ENCODE measurements at places on chromosomes 6 and 20. TPM values are rescaled to one million over a fixed set of nuclear protein-coding genes. Genes with fewer than 3 reads are reported as not detected.

DNA sequence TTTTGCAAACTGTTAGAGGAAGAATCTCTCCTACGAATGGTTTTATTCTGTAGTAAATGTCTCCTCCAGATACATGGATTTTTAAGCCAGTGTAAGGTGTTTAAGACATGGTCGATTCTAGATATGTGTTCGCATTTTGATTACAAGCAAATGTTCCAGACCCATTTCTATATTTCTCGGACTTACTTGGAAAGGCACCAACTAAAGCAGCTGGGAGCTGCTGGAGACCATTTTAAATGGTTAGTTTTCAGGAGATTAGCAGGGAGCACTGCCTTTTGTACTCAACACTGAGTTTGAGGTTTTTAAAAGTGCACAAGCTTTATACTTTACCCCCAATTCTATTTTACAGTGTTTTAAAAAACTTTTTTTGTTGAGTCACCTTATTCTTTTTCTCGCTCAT, 857.0 kb downstream of the KIF16B start:
- no peak for DNase-seq

- no peak for DNase-seq
Measured at GRCh38 chr6:56172144-56172543, 75.2 kb downstream of the COL21A1 start.

GRCh38 chr20:21019468-21019813, 86.7 kb downstream of the LINC00237 start:
- no peak for DNase-seq

ALDH5A1 gene
- 0.42 TPM for total RNA-seq

EPHA7 gene
- total RNA-seq = under 0.01 TPM

DNA sequence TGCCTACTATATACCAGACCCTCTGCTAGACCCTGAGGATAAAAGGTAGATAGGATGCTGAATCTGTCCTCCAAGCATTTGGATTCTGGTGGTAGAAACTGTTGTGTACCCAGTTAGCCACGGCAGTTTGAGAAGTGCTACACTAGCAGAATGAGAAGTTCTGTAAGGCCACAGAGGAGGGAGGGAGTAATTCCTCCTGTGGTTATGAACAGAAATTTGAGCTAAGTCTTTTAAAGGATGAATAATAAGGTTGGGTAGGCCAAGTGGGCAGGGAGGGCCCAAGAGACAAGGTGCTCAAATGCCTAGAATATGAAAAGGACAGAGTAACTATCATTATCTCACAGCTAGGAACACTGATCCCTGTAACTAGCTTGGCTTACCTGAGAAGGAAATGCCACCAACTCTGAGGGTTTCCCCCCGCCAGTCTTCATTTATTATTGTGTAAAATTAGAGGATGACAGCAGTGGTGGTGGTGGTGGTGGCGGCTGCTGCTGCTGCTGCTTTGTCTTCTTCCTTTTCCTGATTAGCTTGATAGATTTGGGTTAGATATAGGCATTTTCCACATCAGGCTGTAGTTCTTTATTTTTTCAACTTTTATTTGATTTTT, 243.3 kb downstream of the PRL start:
- DNase-seq = no peak

LST1 gene
- 0.34 TPM for total RNA-seq

SLC12A5 gene
- 3.2 TPM for total RNA-seq

- no peak for DNase-seq
Measured at GRCh38 chr6:15255481-15255880, 9.6 kb downstream of the JARID2 start.

DNA sequence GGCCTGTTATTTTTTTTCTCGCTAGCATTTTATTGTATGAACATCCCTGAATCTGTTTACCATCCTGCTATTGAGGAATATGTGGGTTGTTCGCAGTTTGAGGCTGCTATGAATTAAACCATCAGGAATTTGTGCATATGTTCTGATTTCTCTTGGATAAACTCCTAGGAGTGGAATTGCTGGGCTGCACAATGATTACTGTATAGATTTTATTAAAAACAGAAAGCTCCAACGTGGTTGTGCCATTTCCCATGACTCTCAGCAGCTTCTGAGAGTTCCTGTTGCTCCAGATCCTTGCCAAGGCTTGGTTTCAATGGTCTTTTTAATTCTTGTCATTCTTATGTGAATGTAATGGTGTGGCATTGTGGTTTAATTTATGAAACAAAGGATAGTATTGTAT, 75.1 kb downstream of the EDN3 start:
- DNase-seq = no peak

DNA sequence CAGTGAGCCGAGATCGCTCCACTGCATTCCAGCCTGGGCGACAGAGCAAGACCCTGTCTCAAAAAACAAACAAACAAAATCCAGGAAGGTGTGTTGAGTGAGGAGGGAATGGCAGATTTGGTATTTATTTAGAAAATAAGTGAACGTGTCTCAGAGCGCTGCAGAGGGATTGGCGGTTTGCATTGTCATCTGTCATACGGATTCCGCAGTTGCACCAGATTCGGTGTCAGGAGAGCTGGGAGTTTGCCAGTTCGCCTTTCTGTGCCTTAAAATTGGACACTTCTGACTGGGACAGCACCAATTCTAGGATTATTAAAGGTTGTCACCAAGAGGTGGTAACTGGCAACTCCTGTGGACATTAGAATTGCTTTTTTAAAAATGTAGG, 912 bp downstream of the SNRNP48 start:
- no peak for DNase-seq

- no peak for DNase-seq
Measured at GRCh38 chr20:11076434-11077105, 402.8 kb upstream of the JAG1 start.

GRCh38 chr20:2806351-2806701, 5.9 kb upstream of the CPXM1 start:
- no peak for DNase-seq

- DNase-seq = no peak
Measured at GRCh38 chr20:34029415-34029814, 35.7 kb downstream of the RALY start.

All from foreskin keratinocyte (primary cell).